ENCODE measurements at places on chromosomes 4 and X. TPM values are rescaled to one million over a fixed set of nuclear protein-coding genes. Genes with fewer than 3 reads are reported as not detected.

The SERPINA7 gene
- not detected for polyA plus RNA-seq

- DNase-seq: no peak
Measured at GRCh38 chrX:7071390-7071789, 76.1 kb upstream of the STS start.

DNA sequence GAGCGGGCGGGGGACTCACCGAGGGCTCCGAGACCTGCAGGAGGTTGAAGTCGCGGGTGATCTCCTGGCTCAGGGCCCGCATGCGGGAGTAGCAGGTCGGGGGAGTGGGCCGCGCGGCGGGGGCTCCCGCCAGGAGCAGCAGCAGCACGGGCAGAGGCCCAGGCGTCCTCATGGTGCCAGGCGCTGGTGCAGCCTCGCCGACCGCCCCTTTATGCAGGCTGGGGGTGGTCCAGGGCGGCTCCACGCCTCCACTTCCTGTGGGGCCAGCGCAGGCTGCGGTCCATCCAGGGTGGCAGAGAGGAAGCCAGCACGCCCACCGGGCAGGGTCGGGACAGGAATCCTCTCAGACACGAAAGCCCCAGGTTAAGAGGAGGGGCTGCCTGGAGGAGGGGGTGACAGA, at the start of gene CYTL1:
CYTL1 (minus strand) TSS at position 185 of the 400 bp plus-strand sequence; CDS start at position 172, 13 bp downstream.
- no peak for DNase-seq

DNA sequence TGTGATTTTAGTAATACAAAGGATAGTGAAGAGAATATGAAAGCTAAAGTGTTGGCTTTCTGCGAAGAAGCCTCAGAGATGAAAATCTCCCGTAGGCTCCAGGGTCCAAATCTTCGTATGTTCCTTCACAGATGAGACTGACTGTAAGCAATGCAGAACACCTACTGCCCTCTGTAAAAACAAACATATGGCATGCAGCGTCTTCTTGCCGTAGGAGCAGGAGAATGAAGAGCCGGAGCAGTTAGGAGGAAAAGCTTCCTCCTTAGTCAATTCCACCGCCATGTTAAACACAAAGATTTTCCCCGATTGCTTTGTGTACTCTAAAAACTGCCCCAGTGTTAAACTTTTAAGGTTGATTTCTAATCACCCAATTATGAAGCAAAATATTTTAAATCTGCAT, 22.5 kb downstream of the RWDD4 start:
- DNase-seq: no peak

- DNase-seq: peak; percentile 7
Measured at GRCh38 chrX:109782994-109783700, 50.1 kb upstream of the ACSL4 start.

- DNase-seq: no peak
Measured at GRCh38 chr4:133910165-133910564, 291.4 kb downstream of the PABPC4L start.

The TMEM33 gene
- 36.2 TPM for polyA plus RNA-seq

The RHOH gene
- not detected for polyA plus RNA-seq

Measured in foreskin keratinocyte (primary cell).